ENCODE measurements at places on chromosomes 3 and 15. TPM values are rescaled to one million over a fixed set of nuclear protein-coding genes. Genes with fewer than 3 reads are reported as not detected.

- DNase-seq, result no peak
These were observed 278.6 kb upstream of the TLE3 start for GRCh38 chr15:70376031-70376928.

- DNase-seq, result no peak
These were observed 612.7 kb downstream of the TBL1XR1 start for GRCh38 chr3:176584413-176585176.

DNA sequence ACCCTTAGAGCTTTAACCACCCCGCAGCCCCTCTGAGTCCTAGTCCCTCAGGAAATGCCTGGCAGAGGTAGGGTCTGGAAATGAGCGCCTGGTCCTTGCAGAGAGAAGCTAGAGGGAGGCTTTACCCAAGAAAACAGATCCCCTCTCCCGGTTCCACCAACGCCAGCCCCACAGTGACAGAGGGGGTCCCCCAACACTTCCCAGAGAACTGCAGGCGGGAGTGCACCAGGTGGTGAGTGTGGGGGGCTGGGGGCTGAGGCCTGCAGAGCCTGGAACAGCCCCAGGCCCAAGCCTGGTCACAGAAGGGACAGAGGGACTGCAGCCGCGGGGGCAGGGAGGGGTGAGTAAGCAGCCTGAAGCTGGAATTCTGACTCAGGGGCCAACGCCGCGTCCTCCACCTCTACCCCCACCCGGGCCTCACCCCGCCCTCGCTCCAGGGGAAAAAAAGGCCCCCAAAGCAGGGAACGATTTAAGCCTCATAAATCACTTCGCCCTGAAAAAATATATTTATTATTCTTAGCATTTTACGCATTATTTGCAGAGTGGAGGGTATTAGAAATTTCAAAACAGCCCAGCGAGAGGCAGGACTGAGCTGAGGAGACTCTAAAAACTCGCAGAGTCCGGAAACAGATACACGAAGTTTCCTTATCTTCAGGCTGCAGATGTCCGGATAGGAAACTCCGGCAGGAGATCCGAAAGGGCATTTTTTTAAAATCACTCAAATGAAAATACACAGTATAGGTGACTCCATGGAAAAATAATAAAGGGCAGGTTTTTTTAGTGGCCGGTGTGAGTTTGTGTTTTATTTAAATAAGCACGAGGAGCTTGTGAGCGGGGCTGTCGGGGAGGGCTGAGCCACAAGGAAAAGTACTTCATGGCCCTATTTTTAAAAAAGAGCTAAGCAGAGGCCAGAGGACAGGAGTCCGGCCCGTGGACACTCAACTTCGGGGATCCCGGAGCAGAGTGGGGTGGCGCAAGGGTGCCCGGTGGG, 10.0 kb downstream of the GATA2 start:
- peak; percentile 73 for DNase-seq

DNA sequence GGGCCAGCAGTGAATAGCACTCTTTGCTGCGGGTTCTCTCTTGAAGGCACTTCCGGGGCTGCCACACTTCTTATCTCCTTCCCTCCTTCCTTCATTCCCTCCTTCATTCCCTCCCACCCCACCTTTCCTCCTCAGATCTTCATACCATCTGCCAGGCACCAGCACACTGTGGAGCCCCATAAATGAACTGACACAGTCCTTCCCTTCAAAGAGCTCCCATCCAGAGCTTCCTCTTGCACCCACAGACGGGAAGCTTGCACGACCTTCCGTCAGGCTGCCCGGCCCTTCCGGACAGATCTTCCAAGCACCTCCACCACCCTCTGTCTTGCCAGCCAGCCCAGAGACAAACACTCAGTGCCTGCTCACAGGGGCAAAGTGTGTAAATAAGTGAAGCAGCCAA, 65.4 kb upstream of the HERC1 start:
- no peak for DNase-seq

KNL1 gene
- total RNA-seq, result 33.6 TPM
